ENCODE measurements at places on chromosomes 11 and 22. TPM values are rescaled to one million over a fixed set of nuclear protein-coding genes. Genes with fewer than 3 reads are reported as not detected.
A peak's percentile ranks its signal among the peaks of the same experiment; 100 is the strongest.

DNA sequence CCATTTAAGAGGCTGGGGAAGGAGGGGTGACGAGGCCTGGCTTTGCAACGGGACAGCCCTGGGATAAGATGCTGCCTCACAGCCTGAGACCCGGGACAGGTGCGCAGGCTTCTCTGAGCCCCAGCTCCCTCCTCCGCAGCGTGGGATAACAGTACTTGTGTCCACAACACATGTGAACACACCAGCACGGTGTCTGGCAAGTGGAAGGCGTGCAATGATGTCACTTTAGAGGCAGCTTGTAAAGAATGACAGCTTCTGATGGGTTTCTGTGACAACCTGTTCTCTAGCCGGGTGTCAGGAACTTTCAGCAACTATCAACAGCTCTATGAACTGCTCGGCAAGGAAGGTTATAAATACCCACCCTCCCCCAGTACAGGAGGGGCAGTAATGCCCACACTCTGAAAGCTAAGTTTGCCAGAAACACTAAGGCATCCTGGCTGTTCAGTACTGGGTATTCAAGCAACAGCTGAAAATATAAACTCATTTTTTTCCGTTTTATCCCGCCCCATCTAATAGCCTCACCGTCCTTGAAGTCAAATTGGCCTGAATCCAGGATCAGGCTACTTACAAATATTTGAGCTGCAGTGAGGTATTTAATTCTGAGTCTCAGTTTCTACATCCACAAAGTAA lies 59.7 kb downstream of the MYH9 start:
- peak; percentile 74 for DNase-seq

DNA sequence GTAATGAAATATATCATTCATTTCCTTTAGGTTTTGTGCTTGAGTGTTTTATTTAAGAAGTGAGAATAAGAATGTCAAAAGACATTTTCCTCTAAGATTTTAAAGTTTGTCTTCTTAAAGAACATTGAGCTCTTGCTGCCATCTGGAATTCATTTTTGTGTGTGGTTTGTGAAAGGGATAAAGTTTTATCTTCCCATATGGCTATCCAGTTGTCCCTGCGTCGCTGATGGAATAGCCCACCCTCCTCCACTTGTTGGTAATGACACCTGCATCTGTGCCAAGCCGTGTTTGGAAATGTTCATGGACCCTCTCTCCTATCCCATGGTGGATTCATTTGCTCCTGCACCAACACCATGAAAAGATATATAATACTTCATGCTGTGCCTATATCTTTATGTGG lies 901.5 kb downstream of the BRD1 start:
- no peak for DNase-seq

GRCh38 chr22:38490915-38491314 lies 15.2 kb downstream of the DDX17 start:
- DNase-seq = no peak

- DNase-seq = no peak
These were observed 899 bp upstream of the KLHDC7B start for GRCh38 chr22:50544746-50545253.

APOBEC3B gene
- total RNA-seq = 0.55 TPM

- no peak for DNase-seq
These were observed 7.4 kb downstream of the APOBEC3D start for GRCh38 chr22:39028281-39028680.

DNA sequence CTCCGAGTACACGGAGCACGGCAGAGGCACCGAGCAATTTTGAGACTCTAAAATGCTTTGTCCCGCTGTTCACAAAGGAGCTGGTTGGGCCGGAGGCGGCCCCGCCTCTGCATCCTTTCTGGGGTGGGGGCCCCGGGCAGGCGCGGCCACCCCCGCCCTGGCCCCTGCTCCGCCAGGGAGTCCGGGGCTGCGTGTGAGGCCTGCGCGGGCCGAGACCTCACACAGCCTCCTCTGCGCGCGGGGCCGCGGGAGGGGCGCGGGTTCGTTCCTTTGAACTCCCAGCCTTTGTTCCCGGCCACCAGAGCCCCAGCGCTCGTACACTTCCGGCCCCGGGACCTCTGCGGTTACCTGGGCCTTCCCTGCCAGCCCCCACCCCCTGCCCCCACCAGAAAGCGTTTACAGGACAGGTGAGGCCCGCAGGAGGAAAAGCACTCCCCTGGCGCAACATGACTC lies 1.6 kb downstream of the FGF19 start:
- DNase-seq = no peak

CCDC188 gene
- 0.27 TPM for total RNA-seq

GRCh38 chr11:114194702-114195101 lies 101.5 kb upstream of the NNMT start:
- DNase-seq = no peak

- no peak for DNase-seq
These were observed 11.1 kb downstream of the OTOG start for GRCh38 chr11:17558025-17558780.

ZFTA gene
- total RNA-seq = 16.4 TPM

DNA sequence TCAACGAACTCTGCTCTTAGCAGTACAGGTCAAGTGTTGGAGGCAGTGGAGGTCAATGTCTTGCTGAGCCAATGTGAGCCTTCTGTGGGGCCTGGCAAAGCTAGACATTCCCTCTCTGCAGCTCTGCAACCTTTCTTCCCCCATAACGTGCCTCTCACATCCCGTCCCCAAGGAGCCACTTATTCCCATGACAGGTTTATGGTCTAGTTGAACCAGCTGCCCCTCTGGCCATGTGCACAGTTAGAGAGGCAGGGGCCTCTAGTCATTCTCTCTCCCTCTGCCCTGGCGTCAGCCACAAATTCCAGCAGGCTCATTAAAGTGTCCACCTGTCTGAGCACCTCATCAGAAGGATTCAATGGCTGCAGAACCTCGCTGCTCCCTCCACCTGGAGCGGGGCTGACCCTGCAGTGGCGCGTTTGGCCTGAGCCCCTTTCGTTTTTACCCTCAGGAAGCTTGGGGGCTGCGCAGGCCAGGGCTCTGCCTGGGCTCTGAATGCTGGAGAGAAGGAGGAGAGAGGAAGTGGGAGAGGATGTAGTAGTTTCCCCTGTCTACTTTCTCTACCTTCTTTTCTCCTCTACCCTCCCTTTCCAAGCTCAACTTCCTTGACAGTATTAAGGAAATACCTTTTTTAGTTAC lies 302.1 kb upstream of the B3GAT1 start:
- DNase-seq = no peak

LDHAL6A gene
- not detected for total RNA-seq

VSIG10L2 gene
- not detected for total RNA-seq

GRCh38 chr11:70710601-70711000 lies 312.3 kb downstream of the CTTN start:
- DNase-seq = no peak

DNA sequence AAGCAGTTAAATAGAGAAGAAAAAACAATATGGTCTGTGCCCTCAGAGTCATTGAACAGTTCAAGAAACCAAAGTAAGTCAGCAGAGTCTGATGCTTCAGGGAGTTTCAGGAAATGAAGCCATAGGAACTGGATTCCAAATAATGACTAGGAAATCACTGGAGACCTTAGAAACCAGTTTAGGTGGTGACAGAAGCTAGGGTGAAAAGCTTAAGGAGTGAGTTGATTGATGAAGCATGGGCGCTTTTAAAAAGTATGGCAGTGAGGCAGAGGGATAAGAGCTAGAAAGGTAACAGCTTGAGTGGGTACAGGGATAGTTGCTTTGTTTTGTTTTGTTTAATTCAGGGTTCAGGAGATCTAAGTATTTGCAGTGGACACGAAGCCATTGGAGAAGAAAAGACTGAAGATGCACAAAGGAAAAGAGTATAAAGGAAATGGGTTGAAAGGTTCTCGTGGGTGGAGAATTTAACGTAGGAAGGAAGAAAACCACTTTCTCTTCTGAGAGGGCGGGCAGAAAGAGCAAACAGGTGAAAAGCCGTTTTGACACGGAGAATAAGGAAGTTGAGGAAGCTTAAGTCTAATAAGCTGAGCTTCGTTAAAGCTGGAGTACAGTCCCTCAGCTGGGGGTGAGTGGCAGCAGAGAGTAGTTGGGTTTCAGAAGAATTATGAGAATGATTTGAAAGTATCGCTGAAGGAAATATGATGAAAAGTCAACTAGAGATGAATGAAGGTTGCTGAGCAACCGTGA lies 14.8 kb downstream of the SGSM3 start:
- no peak for DNase-seq

GRCh38 chr11:72144807-72145565 lies 9.5 kb downstream of the FOLR3 start:
- DNase-seq = no peak

GRCh38 chr11:83292709-83293456 lies 6.7 kb upstream of the CCDC90B start:
- DNase-seq = no peak
